ENCODE measurements at places on chromosomes 2 and 18. TPM values are rescaled to one million over a fixed set of nuclear protein-coding genes. Genes with fewer than 3 reads are reported as not detected.

The PIEZO2 gene
- 2.3 TPM for total RNA-seq

The NEDD4L gene
- 24.0 TPM for total RNA-seq

The MDH1B gene
- total RNA-seq = 0.93 TPM

The PLEKHH2 gene
- 25.4 TPM for total RNA-seq

The OTOS gene
- not detected for total RNA-seq

The FN1 gene
- 6,899 TPM for total RNA-seq

The SGPP2 gene
- total RNA-seq = not detected

The DCDC2C gene
- total RNA-seq = not detected

The MALL gene
- 21.7 TPM for total RNA-seq

DNA sequence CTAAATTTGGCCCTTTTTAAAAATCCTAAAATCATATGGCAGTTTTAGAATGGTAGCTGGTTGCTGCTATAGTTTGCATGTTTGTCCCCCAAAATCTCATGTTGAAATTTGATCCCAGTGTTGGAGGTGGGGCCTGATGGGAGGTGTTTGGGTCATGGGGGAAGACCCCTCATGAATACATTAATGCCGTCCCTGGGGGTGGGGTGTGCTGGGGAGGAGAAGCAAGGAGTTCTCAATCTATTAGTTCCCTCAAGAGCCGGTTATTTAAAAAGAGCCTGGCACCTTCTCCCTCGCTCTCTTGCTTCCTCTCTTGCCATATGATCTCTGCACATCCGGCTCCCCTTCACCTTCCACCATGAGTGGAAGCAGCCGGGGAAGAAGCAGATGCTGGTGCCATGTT, 20.8 kb downstream of the GPATCH11 start:
- DNase-seq = no peak
- no peak overlapping the region for H3K27ac ChIP-seq
- H3K27me3 ChIP-seq = no peaks in the 10 kb centered on the region
- H3K4me1 ChIP-seq = no peaks in the 10 kb centered on the region
- H3K36me3 ChIP-seq = peaks cover 3% of the 10 kb centered on the region

DNA sequence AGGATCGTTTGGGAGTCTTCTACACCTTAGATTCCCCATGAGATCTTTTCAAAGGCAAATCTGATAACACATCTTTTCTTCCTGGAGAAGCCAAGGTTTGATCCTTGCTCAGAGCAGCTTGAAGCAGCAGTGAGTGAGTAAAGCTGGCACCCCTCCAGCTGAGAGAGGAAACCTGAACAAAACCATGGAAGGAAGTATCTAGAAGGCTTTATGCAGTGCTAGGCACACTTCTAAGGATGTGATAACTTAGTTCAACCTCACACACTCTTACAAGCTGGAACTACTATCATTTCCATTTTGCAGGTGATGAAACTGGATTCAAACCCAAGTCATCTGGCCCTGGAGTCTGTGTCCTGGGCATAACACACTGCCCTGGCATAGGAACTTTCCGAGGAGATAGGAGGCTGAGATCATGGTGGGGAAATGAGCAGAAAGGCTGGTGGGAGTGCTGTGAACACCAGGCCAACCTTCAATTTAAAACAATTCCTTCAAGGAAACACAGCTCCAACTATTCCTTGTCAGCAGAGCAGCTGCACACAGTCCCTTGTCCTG, 71.2 kb downstream of the CTAGE1 start:
- no peak overlapping the region for H3K27ac ChIP-seq
- H3K27me3 ChIP-seq = no peaks in the 10 kb centered on the region
- H3K36me3 ChIP-seq = no peaks in the 10 kb centered on the region
- peaks cover 2% of the 10 kb centered on the region for H3K4me1 ChIP-seq

DNA sequence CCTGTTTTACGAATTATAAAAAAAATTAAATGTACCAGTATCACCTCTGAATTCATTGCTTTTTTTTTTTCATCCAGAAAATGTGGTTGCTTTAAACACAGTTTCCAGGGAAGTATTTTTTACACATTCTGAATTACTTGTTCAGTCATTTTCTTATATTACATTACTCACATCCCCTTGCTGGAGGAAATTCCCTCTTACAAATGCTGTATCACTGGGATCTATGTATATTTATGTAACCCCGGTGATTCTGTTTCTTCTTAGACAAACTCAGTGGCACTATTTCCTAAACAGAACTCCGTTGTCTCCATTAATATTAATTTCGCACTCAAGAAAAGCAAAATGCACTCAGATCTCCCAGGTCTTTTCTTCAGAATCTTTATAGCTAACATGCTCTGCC, 1078.5 kb upstream of the ZEB2 start:
- no peak overlapping the region for H3K4me3 ChIP-seq
- no peaks in the 10 kb centered on the region for H3K36me3 ChIP-seq
- DNase-seq = no peak

DNA sequence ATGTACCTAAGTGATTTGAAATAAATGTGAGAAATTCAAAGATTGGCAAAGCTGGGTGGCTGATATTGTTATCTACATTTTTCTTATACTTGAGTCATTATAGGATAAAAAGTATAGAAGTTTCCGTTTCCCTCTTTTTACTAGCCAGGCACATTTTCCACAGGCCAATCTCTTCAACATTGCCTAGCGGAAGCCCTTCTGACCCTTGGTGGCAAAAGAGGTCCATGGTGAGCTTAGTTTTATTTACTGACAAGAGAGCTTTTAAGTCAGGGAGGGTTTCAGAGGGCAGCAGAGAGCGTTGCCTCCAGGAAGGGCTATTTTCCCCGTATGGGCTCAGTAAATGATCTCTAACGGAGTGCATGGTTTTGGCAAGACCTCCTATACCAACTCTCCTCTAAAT, 15.1 kb upstream of the RHOB start:
- no peaks in the 10 kb centered on the region for H3K27me3 ChIP-seq
- no peak overlapping the region for H3K27ac ChIP-seq
- H3K4me1 ChIP-seq = no peaks in the 10 kb centered on the region

DNA sequence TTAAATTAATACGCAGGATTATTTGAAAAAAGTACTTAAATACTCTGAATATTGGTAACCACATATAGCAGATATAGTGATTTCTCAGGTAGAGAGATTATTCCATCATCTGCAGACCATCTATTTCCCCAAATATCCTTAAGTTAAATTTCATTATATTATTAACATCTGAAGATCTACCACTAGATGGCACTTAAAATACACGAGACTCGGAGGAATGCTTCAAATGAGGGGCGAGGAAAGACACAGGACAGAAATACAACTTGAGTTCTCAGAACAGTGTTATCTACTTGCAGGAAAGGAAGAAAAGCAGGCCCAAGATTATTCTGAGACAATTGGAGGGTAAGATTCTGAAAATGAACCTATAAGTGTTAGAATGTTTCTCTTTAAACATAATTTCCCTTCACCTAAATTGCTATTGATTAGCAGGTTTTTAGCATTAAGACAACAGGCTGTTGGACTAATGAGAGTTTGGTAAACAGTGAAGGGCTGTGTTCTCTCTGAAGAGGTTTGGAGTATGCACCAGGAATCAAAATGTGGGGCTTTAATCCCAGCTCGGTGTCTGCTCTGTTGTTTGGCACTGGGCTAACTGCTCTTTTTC, 76.9 kb upstream of the GCFC2 start:
- no peaks in the 10 kb centered on the region for H3K27me3 ChIP-seq
- H3K4me1 ChIP-seq = no peaks in the 10 kb centered on the region
- H3K36me3 ChIP-seq = no peaks in the 10 kb centered on the region
- H3K4me3 ChIP-seq = no peak overlapping the region
- no peak overlapping the region for H3K27ac ChIP-seq
- DNase-seq = no peak

DNA sequence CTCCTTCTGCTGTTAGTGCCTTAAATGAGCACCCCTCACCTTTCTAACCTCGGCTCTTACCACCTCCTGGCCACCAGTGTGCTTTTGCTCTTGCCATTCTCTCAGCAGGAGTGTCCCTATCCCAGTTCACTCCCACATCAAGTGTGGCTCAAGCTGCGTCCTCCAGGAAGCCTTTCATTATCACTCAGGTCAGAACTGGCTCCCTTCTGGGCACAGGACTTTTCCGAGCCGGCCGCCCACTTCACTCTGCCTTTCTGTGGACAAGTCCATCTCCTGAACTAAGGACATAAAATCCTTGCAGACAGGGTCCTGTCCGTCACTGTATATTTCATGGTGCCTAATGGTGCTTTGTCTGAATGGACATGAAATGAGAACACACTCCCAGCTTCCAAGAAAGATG, 15.6 kb downstream of the TMEM127 start:
- H3K27me3 ChIP-seq = no peaks in the 10 kb centered on the region
- DNase-seq = no peak

- H3K4me3 ChIP-seq = no peak overlapping the region
- peak; percentile 66 for DNase-seq
- H3K4me1 ChIP-seq = peaks cover 6% of the 10 kb centered on the region
- no peaks in the 10 kb centered on the region for H3K27me3 ChIP-seq
Observed at GRCh38 chr2:174670446-174670845, 72.8 kb upstream of the WIPF1 start.

DNA sequence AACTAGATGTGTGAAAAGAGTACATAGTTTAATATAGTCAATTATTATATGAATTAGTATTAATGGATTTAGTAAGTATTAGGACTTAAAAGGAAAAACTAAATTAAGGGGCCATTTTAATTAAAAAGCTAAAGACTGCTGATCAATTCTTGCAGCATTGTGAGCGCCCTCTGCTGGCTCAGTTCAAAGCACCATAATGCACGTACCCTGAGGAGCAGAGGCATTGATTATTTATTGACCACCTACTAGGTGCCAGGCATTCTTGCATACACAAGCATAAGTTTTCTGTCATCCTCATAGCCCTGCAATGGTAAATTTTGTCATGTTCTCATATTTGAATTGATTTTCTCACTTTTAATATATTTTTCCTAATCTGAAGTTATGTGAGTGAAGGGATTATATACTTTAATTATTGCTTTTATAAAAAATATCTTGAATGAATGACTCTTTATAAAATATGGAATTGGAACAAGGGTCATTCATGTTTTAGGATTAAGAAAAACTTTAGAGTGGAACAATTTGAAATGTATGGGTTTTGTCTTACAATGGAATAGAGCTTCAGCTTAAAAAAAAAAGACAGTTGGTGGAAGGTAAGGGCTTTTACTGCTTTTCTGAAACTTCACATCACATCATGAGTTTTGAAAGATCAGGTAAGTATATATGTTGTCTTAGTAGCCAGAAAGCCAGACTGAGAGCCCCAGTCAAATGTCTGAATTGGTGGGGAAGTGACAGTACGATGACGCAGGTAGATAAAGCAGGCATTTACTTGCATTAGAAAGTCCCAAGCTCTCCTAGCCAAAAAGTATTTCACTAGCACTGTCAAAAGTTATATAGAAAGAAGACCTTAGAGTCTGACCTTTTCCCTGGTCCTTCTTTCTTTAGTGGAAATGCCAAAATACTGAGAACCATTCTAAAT, 9.7 kb downstream of the ITGA4 start:
- H3K27me3 ChIP-seq = no peaks in the 10 kb centered on the region
- no peaks in the 10 kb centered on the region for H3K4me1 ChIP-seq
- no peak overlapping the region for H3K4me3 ChIP-seq
- no peaks in the 10 kb centered on the region for H3K36me3 ChIP-seq
- peak; percentile 79 for DNase-seq

DNA sequence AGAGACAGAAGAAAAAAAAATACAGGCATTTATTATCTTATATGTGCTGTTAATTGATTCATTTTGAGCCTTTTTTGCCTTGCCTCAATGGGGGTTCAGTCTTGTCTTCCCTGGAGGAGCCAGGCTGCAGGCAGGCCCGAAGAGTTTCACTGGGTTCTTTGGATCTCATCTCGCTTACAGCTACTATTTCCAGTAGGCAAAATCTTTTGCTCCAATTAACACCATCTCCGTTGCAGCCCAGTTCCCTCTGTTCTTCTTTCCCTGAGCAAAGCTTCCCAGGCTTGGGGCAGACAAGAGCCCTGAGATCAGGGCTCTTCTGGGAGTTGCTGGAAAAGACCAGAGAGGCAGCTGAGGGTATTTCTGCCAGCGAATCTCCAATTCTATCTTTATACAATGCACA, 168.8 kb upstream of the CELF4 start:
- H3K4me3 ChIP-seq = no peak overlapping the region
- no peaks in the 10 kb centered on the region for H3K4me1 ChIP-seq
- no peak overlapping the region for H3K27ac ChIP-seq
- DNase-seq = no peak
- H3K27me3 ChIP-seq = no peaks in the 10 kb centered on the region

DNA sequence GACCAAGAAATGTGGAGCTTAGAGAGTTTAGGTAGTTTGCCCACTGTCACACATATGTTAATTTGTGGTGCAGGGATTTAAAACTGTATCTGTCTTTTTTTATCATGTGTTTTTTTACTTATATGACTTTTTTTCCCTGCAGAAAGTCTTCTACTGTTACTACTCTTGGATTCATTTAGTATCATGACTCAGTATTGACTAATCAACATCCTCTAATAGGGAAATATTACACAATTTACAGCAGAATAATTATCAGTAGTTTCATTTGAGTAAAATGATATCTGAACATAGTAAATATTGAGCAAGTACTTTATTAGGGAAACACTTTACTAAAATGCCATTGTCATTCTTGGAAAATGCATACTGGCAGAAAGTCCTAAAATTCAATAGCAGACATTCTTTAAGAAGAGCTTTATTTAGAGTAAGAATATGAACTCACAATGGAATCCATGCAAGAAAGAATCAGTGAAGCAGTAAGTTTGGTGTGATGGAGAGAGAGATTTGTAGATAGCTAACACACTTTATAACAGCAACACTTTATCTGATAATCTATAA, 425.9 kb upstream of the SLC8A1 start:
- H3K4me3 ChIP-seq = no peak overlapping the region
- H3K27ac ChIP-seq = no peak overlapping the region
- H3K27me3 ChIP-seq = no peaks in the 10 kb centered on the region
- H3K4me1 ChIP-seq = no peaks in the 10 kb centered on the region
- no peak for DNase-seq

DNA sequence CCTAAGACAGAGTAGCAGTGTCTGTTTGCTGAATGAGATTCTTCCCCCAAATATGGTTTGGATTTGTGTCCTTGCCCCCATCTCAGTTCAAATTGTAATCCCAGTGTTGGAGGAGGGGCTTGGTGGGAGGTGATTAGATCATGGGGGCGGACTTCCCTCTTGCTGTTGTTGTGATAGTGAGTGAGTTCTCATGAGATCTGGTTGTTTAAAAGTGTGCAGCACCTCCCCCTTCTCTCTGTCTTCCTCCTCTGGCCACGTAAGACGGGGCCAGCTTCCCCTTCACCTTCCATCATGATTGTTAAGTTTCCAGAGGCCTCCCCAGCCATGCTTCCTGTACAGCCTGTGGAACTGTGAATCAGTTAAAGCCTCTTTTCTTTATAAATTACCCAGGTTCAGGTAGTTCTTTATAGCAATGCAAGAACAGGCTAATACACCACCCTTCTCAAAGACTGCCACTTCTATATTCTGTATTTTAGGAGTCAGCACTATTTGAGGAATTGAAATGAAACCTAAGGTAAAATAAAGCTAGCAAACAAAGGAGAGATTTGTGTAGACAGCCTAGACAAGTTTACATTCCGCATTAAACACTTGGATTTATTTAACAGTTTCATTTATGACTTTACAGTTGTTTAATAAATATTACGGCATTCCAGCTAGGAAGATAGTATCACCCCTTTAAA, 21.6 kb downstream of the FBXO36 start:
- DNase-seq = no peak
- H3K27me3 ChIP-seq = no peaks in the 10 kb centered on the region
- no peak overlapping the region for H3K27ac ChIP-seq
- H3K36me3 ChIP-seq = no peaks in the 10 kb centered on the region
- H3K4me3 ChIP-seq = no peak overlapping the region

All from aorta (tissue), 5 donors.